Stomach (tissue), 19 donors: ENCODE measurements at places on chromosomes 5 and 9.
A peak's percentile ranks its signal among the peaks of the same experiment; 100 is the strongest.

DNA sequence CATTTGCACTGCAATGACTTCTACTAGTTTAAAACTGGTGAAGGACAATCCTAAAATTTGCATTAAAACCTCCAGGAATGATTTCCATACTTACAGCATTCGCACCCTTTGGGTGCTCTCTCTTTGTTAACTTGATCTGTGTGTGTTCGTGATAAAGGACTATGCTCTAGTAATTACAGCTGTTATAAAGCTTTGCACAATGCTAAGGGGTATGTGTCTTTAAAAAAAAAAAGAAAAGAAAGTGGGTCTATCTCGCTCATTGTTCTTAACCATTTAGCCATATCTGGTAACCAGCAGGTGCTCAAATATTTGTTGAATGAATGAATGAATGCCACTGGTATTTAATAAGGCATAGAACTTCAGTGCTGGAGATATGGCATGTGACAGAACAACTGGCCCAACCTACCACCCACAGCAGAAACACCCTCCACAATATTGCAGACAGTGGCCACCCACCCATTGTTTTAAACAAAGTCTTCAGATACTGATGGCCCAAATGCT lies 8.7 kb downstream of the TRIM36 start:
- DNase-seq, result no peak

DNA sequence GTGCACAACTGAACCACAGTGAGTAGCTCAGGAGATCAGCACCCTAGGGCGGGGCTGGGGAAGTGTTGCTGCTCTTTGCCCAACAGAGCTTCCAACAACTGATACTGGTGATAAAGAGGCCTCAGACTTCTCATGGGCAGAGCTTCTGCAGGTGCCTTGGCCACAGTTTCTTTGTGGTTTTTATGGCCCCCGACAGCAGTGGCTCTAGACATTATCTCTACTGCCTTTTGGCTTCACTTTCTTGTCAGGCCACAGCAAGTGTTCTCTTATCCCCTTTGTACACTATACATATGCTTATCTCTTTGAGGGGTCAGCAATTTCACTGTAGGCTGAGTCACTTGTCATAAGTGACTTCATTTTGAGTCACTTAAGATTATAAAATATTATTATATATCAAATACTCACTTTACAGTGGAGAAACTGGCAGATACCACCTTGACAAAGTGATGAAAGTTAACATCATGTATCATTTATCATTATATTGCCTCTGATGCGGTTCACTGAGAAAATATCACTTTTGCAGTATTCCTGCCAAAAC lies 90.9 kb upstream of the COX7C start:
- DNase-seq, result peak; percentile 2

DNA sequence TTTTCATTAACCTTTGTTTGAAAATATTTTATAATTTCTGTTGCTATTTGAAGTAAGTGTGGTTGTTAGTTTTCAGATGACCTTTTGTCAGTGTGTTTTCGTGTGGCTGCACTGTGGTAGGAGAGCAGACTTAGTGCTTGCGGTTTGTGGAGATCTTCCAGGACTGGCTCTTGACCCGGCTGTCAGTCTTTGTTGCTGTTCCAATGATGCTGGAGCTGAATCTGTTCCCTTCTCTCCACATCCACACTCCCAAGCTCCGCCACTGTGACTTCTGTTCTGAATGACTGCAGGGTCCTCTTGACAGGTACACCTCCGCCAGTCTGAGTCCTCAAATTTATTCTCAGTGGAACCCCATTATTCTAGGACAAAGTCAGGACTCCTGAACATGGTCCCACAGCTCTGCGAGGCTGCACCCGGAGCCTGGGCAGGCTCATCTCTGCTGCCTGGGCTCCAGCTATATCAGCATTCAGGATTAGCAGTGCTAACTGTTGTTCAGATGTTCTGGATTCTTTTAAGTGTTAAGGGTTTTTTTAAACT lies 126.0 kb downstream of the WNK2 start:
- no peak for DNase-seq

- peak; percentile 30 for DNase-seq
Observed at GRCh38 chr5:115624994-115625393, 842 bp downstream of the TMED7 start.

GRCh38 chr5:36150676-36151433 lies 832 bp downstream of the LMBRD2 start:
- peak; percentile 36 for DNase-seq

- peak; percentile 41 for DNase-seq
Observed at GRCh38 chr9:81032030-81032572, 657.2 kb downstream of the TLE1 start.

DNA sequence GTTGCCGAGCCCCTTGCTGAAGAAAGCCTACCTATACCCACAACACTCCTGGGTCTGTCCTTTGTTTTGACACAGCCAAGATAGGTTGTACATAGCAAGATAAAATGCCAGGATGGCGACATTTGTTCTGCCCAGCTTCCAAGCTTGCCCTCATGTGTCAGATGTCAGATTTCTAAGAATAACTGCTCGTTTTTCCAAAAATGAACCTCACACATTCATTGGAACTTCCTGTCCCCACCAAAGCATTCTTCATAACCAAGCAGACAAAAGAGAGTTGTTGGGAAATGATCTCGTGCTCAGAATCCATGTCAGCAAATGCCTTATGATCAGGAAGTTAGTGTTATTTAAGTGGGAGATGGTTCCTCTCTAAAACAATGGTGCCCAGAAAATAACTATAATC lies 210.1 kb downstream of the ZNF608 start:
- DNase-seq, result no peak

DNA sequence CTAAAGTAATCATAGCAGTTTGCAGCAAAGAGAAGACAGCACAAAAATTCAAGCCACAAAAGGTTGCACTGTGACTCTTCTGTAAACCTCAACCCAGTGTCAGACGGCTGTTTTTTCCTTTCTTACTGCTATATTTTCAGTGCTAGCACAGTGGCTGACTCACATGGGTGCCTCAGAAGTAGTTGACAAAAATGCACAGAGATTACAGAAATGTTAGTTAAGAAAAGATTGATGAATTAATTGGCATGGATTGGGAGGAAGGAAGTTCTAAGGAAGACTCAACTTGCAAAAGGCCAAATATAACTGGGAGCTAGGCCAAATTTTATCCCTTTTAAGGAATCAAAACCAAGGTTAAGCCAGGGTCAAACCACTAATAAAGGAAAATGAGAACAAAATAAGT lies 43.7 kb upstream of the ITGA1 start:
- DNase-seq, result no peak

DNA sequence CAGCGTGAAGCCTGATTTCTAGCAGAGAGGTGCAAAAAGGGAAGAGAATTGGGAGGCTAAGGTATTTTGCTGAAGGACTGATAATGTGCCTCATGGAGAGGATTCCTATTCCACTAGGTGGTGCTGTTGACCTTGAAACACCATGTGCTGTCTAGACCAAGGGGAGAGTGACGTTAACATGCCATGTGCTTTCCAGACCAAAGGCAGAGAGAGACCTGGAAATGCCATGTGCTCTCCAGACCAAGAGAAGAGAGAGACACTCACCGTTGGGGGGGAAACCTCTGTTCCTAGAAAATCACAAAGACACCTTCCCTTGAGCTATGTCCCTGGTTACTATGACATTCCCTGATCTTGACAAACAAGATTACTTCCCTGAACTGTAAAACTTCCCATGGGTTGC lies 286.0 kb upstream of the TUSC1 start:
- peak; percentile 47 for DNase-seq

DNA sequence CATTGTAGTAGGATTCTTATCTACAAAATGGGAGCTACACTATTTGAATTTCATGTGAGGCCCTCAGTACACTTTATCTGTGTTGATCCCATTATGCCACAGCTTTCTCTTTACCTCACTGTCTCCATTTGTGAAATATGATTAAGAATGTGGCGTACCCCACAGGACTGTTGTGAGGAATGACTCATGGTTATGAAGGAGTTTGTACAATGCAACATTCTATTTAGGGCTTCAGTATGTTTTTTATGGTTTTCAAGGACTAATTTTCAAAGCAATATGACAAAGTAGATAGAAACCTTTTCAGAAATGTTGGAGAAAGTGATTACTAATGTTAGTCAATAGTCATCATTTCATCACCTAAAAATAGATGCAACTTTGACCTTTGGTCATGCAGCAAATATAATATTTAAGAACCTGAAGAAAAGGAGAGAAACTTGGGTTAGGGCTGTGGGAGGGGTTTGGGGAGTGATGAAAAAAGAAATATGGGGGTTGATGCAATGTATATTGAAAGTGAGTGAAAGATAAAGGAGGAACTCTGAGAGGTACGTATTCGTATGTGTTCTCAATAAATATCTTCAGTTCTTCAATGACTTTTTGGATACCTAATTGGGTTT lies 53.7 kb upstream of the PIP5K1B start:
- no peak for DNase-seq

DNA sequence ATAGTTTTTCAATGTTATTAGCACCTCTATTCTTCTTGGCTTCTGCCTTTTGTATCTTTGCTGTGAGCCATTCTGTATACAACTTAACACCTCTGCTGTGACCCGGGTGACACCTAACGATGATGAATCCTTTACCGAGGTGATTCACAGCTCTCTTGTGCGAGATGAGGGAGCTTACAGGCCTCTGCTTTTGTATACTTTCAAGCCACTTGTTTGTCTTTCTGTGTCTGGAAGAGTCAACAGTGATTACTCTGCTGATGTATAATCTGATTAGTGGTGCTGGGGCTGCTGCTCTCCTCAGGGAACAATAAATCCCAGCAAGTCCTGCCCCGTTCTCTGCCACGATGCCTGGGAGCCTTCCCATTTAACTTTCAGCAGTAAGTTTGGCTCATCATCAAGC lies 442.9 kb upstream of the SGCD start:
- DNase-seq, result no peak

DNA sequence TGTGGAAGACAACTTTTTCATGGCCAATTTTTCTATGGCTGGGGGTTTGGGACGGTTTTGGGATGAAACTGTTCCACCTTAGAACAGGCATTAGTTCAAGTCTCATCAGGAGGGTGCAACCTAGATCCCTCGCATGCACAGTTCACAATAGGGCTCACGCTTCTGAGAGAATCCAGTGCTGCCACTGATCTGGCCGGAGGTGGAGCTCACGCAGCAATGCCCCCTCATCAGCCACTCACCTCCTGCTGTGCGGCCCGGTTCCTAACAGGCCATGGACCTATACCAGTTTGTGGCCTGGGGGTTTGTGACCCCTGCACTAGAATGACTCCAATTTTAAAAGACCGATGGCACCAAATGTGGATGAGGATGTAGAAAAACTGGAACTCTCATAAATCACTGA lies 127.2 kb upstream of the IER5L start:
- no peak for DNase-seq

DNA sequence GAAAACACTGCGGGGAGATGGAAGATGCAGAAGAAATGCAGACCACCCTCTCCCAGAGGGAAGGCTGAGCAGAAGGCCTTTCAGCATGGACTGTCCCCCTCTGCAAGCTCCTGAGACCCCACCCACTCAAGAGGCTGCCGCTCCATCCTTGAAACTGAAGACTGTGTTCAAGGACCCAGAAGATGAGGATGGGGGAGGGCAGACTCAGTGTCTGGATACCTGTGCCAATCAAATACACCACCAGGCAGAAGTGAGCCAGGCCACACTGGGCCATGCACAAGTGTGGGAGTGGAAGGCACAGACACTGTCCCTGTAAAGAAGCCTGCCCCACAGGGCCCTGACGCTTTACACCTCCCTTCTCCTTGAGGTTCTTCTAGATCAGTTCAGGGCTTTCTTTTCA lies 40.0 kb upstream of the IPPK start:
- DNase-seq, result no peak

DNA sequence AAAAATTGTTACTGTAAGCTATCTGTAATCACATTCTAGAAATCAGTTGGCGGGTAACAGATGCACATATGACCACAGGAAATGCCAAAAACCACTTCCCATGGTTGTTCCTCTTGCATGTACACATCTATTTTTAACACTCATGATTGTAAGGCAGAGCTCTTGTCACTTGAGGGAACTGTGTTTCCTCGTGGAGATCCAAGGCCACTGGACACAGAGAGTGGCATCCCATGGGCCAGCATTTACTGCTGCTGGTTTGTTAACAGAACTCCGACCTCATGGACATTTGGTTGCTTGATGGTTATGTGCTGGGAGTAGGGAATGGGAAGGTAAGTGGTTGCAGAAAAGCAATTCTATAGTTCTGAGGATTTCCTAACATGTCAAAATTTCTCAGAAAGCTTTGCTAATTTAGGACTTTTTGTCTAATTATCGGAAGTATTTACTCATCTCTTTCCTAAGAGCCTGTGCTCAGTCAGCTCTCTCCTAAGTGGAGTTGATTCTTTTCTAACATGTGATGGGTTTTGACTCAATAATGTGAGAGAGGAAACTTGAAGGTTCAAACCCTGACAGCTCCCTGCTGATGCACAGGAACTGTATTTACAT lies 202.0 kb upstream of the NR3C1 start:
- no peak for DNase-seq
